NCI-H226 (cell line): ENCODE measurements at places on chromosomes 11 and 22.

DNA sequence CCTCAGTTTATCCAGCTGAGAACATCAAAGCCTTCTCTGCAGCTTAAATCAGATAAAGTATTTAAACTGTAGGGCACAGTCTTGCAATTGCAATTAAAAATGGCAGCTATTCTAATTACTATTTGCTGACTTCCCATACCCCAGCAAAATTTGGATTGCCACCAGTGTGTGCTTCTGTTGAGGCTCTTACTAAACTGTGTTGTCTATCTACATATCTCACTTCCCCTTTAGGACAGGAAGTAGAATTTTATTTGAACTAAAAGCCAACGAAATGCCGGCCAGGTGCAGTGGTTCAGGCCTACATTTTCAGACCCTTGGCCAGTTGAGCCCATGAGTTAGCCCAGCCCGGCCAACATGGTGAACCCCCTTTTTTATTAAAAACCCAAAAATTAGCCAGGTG, 7.1 kb downstream of the SAA4 start:
- no peak for DNase-seq

DNA sequence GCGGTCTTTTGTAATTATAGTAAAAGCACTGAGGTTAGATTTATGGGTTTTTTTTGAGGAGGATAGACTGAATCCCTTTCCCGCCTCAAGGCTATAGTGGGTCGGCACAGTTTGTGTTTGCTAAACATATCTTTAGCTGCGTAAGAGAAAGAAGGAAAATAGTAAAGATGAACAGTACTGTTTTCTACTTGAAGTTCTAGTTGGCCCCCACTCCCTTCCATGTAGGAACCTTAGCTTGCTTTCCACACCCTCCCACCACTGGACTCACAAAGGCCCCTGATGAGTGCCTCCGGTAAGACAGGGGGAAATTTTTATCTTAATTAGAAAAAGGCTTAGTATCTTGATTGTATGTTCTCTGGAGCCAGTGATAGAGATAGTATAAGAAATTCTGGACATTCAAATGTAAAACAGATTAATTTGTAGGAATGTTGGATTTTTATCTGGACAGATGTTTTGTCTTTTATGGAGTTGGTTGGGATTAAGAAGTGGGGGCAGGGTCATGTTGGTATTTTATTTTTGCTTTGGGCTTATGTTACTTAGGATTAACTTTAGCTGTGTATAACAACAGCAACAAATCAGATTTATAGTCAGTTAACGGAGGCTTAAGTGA, 49.4 kb downstream of the PTPRJ start:
- no peak for DNase-seq

DNA sequence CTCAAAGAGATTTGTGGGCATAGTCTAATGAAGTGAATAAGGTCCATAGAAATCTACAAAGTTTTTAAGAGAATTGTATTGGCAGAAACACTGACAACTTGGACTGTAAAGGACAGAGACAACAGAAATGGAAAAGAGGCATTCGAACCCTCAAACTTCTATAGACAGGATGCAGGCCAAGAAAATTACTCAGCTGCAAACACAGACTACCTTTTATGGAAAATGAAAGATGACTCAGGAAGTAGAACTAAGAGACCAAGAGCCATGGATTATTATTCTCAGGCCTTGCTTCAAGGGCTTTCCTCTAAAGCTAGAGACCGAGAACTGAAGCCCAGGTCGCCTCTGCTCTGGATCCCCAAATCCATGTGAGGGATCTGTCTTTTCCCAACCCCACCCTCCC, 3.8 kb upstream of the PELI3 start:
- no peak for DNase-seq

GRCh38 chr11:123523539-123523938, 93.5 kb downstream of the GRAMD1B start:
- DNase-seq, result no peak

DNA sequence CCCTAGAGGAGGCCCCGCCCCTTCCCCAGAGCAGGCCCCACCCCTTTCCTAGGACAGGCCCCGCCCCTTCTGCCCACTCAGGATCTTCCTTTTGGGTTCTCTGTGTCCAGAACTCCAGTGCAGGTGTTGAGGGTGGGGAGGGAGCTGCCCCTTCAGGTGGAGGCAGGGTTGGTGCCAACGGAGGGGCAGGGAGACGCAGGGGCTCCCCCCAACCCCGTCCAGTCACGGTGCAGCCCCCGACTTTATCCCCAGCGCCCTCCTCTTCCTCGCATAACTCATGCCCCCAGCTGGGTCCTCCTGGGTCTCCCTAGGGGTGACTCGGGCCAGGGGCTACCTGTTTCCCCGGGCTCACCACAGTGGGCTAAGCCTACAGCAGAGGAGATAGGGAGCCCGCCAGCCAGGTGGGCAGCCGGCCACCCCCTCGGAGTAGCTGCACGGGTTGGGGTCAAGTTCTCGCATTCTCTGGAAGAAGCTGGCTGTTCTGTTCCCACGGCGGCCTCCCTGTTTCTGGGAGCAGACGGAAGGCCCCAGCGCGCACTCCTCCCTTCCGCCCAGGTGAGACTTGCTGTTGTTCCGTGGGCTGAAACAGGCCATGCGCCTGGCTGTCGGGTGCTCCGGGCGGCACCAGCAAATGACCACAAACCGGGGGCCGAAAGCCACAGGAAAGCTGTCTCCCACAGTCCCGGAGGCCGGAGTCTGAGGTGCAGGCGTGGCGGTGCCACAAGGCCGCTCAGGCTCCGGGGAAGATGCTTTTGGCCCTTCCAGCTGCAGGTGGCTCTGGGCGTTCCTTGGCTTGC, 38.9 kb downstream of the MUC2 start:
- no peak for DNase-seq

GRCh38 chr11:21988477-21988876, 204.4 kb upstream of the ANO5 start:
- no peak for DNase-seq

DNA sequence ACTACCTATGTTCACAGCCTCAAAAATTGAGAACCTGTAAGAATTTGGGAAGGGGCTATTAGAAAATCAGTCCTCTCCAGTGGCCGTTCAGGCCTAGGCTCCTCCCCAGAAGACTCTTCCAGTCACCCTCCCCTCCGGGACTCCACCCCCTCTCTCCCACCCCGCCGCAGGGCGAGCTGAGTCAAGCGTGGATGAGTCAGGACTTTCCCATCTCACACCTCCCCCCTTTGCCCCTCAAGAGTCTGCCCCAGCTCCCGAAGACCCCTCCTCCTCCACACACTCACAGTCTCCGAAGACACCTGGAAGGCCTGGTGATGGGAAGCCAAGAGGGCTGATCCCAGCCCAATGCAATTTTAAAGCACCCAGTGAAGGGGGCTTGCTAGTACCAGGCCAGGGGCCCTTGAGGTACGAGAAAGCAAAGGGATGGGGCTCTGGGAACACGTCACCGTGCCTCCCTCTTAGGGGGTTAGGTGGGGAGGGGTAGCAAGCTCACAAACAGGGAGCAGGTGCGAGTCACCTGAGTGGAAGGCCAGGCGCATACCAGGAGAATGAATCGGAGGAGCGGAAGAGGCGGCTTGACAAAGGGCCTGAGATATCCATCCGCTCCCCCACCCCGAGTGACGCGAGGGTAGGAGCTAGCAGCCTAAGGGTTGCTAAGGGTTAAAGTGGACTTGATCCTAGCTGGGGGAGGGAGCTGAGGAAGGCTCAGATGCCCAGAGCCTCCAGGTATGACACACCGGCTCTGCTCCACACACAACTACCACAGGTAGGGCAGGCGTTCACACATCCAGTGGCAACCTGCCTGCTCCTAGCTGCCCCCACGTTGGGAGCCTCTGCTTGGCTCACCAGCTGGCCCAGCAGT, 13.6 kb downstream of the BCL9L start:
- DNase-seq, result peak; percentile 95

- no peak for DNase-seq
Observed at GRCh38 chr11:86106916-86107315, 38.0 kb upstream of the PICALM start.

DNA sequence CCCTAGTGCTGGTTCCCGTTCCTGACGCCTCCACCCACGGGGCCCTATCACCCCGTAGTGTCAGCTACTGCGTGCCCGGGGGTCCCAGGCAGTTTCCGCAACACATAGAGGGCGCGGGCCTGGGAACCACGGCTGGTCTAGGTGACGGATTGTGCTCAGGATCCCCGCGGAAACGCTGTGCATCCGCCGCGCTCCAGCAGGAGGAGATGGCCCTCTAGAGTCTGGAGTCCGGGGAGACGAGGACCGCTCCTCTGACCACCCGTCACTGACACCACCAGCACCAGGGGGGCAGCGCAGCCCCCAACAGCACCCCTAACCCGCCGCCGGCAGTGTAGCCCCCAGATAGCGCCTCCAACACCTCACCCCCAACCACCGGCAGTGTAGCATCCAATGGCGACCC, 4.4 kb upstream of the RFPL3 start:
- no peak for DNase-seq

DNA sequence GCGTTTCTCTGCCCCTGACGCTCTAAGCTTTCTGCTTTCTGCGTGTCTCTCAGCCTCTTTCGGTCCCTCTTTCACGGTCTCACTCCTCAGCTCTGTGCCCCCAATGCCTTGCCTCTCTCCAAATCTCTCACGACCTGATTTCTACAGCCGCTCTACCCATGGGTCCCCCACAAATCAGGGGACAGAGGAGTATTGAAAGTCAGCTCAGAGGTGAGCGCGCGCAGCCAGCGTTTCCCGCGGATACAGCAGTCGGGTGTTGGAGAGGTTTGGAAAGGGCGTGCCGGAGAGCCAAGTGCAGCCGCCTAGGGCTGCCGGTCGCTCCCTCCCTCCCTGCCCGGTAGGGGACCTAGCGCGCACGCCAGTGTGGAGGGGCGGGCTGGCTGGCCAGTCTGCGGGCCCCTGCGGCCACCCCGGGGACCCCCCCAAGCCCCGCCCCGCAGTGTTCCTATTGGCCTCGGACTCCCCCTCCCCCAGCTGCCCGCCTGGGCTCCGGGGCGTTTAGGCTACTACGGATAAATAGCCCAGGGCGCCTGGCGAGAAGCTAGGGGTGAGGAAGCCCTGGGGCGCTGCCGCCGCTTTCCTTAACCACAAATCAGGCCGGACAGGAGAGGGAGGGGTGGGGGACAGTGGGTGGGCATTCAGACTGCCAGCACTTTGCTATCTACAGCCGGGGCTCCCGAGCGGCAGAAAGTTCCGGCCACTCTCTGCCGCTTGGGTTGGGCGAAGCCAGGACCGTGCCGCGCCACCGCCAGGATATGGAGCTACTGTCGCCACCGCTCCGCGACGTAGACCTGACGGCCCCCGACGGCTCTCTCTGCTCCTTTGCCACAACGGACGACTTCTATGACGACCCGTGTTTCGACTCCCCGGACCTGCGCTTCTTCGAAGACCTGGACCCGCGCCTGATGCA, at the start of gene MYOD1:
Gene MYOD1, plus strand, starts transcription at position 544 of the 910 bp plus-strand sequence. Its CDS starts 212 bp downstream, at position 756.
- no peak for DNase-seq

DNA sequence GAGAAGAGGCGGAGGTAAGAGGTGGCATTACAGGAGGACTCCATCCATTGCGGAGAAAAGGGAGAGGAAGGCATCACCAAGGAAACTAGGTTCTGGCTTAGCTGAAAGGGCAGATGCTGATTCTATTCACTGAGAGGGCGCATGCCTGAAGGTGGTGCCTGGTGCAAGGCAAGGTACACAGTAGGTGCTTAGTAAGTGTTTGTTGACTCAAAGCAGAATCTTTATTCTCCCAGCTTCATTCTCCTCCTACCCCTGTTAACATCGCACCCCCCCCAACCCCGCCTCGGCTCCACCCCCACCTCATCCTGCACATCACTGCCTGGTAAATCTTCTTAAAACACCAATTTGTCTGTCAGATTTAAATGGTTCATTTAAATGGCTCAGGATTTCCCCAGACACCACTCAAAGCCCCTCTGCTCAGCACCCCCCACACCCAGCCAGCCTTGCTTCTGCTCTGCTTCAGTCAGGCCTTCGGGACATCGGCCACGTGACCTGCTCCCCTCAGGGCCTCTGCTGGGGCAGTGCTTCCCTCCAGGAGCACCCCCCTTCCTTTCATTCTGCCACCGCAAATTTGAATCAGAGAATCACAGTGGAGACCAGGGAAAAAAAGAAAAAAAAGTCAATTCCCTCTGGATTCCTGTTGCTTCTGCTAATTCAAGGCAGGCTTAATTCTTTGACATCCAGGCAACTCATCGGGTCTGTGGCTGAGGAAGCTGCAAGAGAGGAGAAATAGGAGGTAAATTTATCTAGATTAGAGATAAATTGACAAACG, 17.8 kb upstream of the RCN1 start:
- no peak for DNase-seq

GRCh38 chr11:57638005-57638781, 11.5 kb downstream of the YPEL4 start:
- DNase-seq, result peak; percentile 87

DNA sequence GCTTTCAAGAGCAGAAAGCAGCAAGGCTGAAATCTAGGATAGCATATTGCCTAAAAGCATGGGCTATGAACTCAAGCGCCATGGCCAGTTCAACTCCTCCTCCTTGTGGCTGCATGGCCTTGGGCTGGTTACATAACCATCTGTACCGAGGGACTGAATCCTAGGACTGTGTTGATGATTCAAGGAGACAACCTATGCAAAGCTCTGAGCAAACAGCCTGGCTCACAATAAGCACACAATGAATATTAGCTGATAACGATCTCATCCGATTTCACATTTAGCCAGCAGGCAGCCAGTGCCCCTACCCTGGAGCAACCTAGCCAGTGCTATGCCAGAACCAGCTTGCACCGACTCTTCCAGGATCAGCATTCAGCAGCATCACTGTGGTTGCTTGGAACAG, 698.4 kb downstream of the TBC1D22A start:
- no peak for DNase-seq

DNA sequence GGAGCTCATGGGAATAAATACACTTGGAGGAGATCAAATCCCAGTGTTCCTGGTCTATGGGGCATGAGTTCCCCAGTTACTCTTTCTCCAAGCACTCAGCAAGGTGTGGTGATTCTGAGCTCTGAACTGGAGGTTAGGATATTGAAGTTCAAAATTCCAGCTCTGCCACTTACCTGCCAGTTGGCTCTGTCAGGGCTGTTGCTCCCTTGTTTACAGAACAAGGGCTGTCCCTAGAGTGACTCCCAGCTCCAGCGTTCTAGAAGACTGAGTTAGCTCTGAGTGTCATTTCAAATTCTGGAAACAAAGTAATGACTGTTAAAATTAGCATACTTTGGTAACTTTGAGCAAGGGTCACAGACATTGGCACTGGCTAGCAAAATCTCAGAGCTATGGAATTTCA, 69.7 kb upstream of the ZBED5 start:
- no peak for DNase-seq

GRCh38 chr22:48782326-48782725, 1045.3 kb downstream of the BRD1 start:
- DNase-seq, result no peak

DNA sequence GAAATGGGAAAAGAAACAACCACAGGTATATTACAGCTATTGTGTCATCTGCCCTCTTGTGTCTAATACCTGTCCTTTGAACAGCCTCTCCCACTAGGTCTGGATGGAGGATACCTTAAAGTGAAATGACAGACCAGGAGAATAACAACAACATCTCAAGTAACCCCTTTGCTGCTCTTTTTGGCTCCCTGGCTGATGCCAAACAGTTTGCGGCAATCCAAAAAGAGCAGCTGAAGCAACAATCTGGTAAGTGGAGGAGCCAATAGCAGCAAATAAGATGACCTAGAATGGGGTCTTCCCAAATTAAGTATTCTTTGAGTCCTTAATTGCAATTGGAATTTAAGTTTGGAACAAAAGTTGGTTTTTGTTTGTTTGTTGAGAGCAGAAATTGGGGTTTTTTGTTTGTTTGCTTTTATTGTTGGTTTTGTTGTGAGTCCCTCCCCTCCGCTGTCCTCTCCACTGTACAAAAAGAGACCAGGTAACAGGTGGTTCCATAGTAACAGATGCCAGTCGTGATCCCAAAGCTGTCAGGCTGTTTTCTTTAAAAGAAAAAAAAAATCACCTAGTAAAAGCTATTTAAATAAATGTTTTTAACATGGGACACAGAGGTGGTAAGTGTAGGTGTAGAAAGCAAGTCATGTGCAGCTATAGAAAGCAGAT, 5.7 kb downstream of the UBE4A start:
- DNase-seq, result no peak
